ENCODE measurements at places on chromosomes 5 and 9. TPM values are rescaled to one million over a fixed set of nuclear protein-coding genes. Genes with fewer than 3 reads are reported as not detected.

Gene IFNK
- total RNA-seq: not detected

Gene GABRA6
- not detected for total RNA-seq

Gene ALDH1B1
- 49.7 TPM for total RNA-seq

Gene C9orf152
- total RNA-seq: 0.11 TPM

Gene SLC27A6
- not detected for total RNA-seq

Gene TSSK1B
- total RNA-seq: not detected

Gene GNPDA1
- 67.9 TPM for total RNA-seq

Gene STPG3
- total RNA-seq: not detected

Gene SLCO6A1
- total RNA-seq: not detected

Gene TTC1
- 64.9 TPM for total RNA-seq

Gene RETREG1
- 2.8 TPM for total RNA-seq

Gene PCDHA7
- 0.13 TPM for total RNA-seq

Gene DRD1
- 0.24 TPM for total RNA-seq

Data from A549 treated with ZK216348 at 1 μM for 4 hours (cell line).